ENCODE measurements at places on chromosomes 7 and 10.

- DNase-seq: no peak
Observed at GRCh38 chr10:102593074-102593803, 51.0 kb upstream of the TRIM8 start.

GRCh38 chr7:30700941-30701340, 18.7 kb upstream of the CRHR2 start:
- DNase-seq: no peak

DNA sequence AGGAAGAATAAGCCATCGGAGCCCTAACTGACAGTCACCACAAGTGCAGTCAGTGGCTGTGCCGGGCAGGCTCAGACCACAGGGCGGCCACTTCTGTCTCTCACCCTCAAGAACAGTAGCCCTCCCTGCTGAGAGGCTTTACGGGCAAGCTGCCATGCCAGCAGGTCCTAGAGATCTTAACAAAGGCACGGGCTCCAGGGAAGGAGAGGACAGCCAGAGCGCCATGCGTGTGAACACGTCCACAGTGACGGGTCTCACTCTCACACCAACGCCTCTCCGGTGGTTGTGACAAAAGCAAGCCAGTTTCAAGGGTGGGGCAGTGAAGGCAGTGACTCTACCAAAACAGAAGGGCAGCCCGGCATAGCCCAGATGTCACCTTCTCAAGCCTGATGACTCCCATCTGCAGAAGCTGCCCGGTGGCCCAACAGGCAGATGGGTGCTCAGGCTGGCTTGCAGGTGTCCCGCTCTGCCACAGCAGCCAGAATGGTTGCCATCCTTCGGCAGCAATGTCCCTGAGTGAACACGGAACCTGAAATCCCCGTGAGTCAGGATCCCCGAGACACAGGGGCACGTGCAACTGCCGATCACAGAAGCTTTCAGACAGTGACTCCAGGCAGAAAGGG, 102.0 kb downstream of the FAM53B start:
- no peak for DNase-seq

- no peak for DNase-seq
Observed at GRCh38 chr10:88661018-88661417, 3.2 kb upstream of the LIPF start.

- no peak for DNase-seq
Observed at GRCh38 chr10:77052593-77052992, 585.0 kb downstream of the KCNMA1 start.

- no peak for DNase-seq
Observed at GRCh38 chr10:89648074-89648473, 3.0 kb upstream of the PANK1 start.

GRCh38 chr7:33876596-33877274, 28.6 kb upstream of the BMPER start:
- no peak for DNase-seq

- DNase-seq: no peak
Observed at GRCh38 chr7:55565681-55566080, 6.6 kb downstream of the VOPP1 start.

- DNase-seq: no peak
Observed at GRCh38 chr7:47301105-47301477, 280.8 kb downstream of the TNS3 start.

DNA sequence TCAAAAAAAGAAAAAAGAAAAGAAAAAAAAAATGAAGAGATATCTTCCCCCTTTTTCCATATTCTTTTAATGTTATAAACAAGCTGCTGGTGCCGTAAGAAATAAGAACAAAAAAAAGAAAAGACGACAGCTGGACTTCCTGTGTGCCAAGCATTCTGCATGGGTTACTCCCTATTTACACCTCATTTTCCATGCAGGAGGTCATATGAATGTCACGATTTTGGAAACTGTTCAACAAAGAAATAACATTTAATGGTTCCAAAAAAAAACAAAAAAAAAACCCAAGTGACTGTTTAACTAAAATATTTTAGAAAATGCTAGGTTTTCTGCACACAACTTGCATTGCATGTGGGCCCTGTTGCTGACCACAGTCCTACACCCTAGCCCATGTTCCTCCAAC, 159.3 kb downstream of the TNS3 start:
- no peak for DNase-seq
